ENCODE measurements at places on chromosomes 12 and 14. TPM values are rescaled to one million over a fixed set of nuclear protein-coding genes. Genes with fewer than 3 reads are reported as not detected.

GRCh38 chr14:56241461-56241860 is 123.2 kb downstream of the PELI2 start:
- DNase-seq = no peak

DNA sequence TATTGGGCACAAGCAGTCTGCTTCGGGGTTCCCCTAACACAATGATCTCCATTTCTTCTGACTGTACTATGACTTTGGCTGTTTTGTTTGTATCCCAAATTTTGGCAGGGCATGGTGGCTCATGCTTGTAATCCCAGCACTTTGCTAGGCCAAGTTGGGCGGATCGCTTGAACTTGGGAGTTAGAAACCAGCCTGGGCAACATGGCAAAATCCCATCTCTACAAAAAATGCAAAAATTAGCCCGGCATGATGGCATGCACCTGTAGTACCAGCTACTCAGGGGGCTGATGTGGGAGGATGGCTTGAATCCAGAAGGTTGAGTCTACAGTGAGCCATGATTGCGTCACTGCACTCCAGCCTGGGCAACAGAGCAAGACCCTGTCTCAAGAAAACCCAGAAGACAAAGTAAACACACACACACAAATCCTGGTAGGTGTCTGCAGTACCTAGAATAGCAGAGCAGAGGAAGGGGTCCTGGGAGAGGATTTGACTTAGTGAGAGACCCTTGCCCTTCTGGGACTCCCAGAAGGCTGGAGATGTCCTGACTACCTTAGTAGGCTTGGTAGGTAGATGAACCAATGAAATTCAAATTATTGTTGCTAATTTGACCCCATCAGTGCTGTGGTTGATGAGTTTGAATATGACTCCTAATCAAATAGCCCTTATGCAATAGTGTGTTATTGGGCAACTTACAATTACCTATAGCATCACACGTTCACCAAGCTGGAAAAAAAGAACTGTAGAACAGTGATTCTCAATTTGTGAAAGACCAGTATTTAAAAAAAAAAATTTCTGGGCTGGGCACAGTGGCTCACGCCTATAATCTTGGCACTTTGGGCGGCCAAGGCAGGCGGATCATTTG is 6.8 kb upstream of the AEBP2 start:
- DNase-seq = no peak

GRCh38 chr12:89873745-89874144 is 165.1 kb upstream of the ATP2B1 start:
- DNase-seq = peak; percentile 48

DNA sequence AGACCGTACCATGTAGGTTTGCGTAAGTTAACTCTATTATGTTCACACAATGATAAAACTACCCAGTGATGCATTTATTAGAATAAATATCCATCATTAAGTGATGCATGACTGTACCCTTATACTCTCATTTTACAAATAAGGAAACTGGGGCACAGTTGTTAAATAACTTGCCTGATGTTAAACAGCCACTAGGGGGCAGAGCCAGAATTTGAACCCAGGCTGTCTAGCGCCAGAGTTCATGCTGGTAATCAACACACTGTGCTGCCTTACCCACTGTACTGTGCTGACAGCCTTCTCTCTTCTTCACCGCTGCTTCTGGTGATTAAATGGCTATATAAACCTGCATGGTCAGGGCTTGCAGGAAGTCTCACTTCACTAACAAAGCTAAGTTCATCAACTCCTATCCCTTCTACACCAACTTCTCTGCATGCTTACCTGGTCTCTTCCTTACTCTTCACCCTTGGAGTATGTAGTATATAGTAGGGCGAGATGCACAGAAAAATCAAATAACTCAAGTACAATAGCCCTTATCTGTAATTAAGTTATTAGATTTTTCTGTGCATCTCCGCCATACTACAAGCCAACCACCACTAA is 43.6 kb upstream of the APPL2 start:
- peak; percentile 71 for DNase-seq

DNA sequence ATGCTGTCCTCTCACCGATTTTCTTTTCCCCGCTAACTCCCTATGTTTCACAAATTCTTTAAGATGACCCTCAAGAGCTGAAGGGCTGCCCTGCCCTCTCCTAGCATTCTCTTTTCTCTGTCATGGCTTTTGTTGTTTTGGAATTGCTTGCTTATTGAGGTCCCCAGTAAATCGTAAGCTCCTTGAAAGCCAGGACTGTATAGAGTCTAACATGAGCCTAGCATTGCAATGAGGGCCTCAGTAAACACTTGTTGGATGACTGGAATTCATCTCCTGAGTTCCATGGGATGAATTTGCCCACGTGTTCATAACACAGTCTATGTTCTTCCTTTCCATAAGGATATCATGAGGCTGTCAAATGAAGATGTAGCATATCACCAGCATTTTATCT is 92.2 kb downstream of the APAF1 start:
- DNase-seq = no peak

GRCh38 chr12:122749569-122750332 is 2.9 kb upstream of the DENR start:
- DNase-seq = no peak

DNA sequence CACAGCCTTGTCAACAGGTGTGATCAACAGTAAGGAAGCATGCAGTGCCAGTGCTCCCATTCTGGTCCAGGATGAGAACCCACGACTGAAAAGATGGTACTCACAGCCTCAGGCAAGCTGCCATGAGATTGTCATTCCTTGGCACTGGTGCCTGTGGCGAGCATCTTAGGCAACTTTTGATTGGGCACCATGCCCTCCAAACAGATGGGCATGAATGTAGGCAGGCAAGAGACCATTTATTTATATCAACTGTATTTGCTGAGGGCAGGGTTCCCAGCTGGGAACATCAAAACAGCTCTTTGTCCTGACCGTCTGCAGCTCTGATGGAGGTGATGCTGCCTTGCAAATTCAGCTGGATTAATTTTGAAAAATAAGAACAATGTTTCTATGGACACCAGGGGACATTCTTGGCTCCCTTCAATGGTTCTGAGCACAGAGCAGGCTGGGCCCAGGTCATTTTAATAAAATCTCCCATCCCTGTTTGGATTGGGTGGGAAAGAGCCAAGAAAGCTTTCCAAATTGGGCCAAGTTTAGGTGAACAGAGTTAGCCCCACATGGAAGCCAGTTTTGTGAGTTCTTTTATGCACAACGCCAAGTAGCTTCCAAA is 522.5 kb downstream of the RMST start:
- no peak for DNase-seq

GRCh38 chr12:1517007-1517406 is 77.4 kb downstream of the FBXL14 start:
- DNase-seq = no peak

DNA sequence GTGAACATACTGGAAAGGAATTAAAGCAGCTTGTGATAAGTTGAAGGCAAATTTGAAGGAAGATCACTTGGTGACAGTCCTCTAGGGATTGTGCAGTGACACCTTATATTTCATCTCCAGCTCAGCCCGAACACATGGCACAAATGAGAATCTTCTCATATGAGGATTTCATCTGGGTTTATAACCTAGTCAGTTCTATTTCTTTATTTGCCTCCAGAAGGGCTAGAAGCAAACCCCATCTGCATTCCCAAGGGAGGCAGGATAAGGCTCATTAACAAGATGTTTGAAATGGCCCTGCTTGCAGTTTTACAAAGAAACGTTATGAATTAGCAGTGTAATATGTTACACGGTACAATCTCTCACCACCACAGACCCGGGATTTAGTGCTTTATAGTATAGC is 90.7 kb upstream of the KRR1 start:
- DNase-seq = no peak

- DNase-seq = no peak
Observed at GRCh38 chr12:115710104-115710564, 567.4 kb downstream of the MED13L start.

GRCh38 chr12:95319694-95320331 is 102.2 kb downstream of the VEZT start:
- no peak for DNase-seq

- DNase-seq = no peak
Observed at GRCh38 chr12:67386869-67387565, 117.9 kb downstream of the CAND1 start.

DNA sequence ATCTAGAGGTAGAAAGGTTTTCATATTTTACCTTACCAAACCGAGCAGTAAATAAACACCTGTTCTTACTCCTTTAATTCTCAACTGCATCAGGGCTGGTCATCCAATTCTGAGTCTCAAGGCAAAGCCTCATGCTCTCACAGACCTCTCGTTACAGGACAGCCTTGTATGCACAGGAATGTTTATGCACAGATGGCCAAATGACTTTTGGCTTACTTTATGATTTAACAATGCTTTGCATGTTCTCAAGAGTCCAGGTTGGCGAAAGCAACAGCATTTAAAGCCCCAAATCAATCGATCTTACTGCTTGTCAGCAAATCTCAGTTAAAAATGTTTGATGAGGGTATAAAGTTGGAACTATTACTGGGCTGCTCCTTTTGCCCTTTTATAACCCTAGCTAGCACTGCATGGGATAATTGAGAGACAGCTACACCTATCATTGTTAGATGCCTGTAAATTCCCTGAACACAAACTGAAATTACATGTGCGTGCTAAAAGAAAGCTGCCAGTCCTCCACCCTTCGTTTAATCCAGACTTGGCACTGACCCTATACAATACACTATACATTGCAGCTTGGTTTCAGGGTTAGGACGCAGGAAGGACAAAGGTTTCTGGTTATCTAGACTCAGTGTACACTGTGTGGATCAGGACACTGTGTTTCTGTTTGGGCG is 63.6 kb downstream of the TMCC3 start:
- DNase-seq = peak; percentile 94

GRCh38 chr12:106767954-106768822 is 6.3 kb upstream of the RIC8B start:
- no peak for DNase-seq

GRCh38 chr12:113555226-113555625 is 83.6 kb upstream of the LHX5 start:
- DNase-seq = no peak

- DNase-seq = peak; percentile 100
Observed at GRCh38 chr12:96427269-96427729, 27.1 kb upstream of the CDK17 start.

- no peak for DNase-seq
Observed at GRCh38 chr14:77220246-77221017, 38.8 kb downstream of the TMEM63C start.

- DNase-seq = no peak
Observed at GRCh38 chr14:35747379-35747778, 61.7 kb downstream of the RALGAPA1 start.

DNA sequence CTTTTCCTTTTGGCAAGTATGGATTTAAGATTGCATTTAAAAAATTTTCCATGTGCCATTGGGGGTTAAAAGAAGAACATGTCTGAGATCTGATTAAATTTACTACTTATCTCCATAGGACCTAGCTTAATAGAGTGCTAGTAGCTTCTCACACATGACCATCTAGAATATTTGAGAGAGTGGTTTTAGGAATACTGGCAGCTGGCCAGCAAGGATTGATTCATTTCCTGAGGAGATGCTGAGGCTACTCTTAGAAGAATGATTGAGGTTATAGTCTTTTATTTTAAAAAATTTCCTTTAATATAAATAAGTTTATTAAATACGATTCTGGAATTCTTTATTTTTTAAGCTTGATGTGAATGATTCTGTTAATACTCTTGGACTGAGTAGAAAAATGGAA is 56.2 kb downstream of the MIPOL1 start:
- DNase-seq = peak; percentile 77

The VRTN gene
- total RNA-seq = not detected

The KRT2 gene
- not detected for total RNA-seq

The AHNAK2 gene
- total RNA-seq = 24.5 TPM

The CISTR gene
- total RNA-seq = not detected

The CCT2 gene
- total RNA-seq = 223 TPM

The PTMS gene
- 130 TPM for total RNA-seq

The AQP6 gene
- 0.05 TPM for total RNA-seq

The ST8SIA1 gene
- total RNA-seq = 0.17 TPM

The RAD52 gene
- 18.0 TPM for total RNA-seq

The SAMD4A gene
- total RNA-seq = 57.2 TPM

The CCDC196 gene
- total RNA-seq = not detected

The RBP5 gene
- 0.19 TPM for total RNA-seq

The LRTM2 gene
- not detected for total RNA-seq

Measured in dermis blood vessel endothelial cell (primary cell).